ENCODE measurements at places on chromosomes 2 and 18.
A peak's percentile ranks its signal among the peaks of the same experiment; 100 is the strongest.

- no peak for DNase-seq
These were observed 4.1 kb downstream of the XIRP2 start for GRCh38 chr2:166892397-166892796.

- DNase-seq, result no peak
These were observed 287.6 kb downstream of the PHLPP1 start for GRCh38 chr18:63002803-63003445.

- DNase-seq, result no peak
These were observed 1.2 kb downstream of the TXNL1 start for GRCh38 chr18:56637176-56637575.

DNA sequence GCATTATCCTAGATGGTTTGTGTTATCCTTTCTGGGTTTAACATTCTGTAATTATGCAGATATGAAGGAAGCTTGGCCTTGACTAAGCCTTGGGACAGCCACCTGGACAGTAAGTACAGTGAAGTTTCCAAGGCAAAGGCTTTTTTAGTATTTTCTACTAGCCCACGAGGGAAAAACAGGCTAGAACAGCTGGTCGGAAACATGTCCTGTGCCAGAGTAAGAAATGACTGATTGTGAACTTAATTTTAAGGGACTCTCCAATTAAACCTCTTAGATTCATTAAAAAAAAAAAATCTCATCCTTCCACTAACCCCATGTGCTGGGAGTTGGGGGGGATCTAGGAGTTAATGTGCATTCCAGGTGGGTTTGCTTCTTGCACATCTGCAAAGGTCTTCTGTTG is 720.8 kb downstream of the SLC4A3 start:
- DNase-seq, result no peak

DNA sequence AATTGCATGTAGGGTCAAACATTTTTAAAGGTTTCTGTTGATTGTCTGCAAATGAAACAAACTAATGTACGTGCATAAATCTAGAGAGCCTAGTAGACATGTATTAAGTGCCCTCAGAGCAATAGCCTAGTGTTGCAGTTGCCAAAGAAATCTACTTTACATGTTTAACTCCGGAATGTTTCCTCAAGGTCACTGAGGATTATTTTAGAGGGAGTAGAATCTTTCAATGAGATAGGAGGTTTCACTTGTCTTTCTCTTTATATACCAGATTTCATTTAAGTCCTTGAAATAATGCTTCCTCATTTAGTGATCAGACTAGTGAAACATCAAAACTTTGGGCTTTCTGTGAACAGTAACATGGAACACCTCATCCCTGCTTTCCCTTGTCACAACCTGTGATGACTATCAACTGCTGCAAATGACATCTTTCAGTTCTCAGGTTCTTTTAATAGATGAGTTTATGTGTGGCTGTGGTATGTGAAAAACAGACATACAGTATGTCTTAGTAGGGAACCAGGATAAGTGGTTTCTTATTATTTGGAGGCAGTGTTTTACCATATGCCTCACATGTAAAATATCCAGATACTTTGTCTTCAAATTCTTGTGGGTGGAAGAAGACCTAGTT is 5.5 kb downstream of the UBE2E3 start:
- DNase-seq, result no peak

DNA sequence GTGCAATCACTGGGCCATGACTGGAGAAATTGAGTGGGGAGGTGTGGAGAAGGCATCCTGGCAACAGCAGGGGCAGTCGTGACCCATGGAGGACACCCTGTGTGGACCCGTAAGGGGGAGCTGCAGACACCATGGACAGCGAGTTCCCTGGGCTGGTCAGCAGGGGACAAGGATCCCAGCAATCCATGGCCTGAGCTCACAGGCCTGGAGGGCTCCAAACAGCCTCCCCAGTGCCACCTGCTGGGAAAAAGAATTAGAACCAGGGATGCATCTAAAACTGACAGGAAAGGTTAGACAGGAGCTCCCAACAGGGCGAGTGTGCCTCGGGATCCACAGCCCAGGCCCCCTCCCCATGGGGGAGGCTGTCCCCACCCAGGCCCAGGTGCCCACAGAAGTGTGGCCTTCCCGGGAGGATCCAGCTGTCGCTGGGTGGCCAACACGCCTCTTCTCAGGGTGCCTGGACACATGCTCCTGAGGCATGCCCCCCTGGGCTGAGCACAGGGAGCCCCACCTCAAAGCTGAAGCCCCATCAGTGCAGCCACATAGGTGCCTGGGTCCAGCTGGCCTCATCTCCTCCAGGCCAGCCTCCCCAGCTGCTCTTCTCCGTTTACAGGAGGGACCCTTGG is 20.5 kb upstream of the KIF1A start:
- peak; percentile 91 for DNase-seq

DNA sequence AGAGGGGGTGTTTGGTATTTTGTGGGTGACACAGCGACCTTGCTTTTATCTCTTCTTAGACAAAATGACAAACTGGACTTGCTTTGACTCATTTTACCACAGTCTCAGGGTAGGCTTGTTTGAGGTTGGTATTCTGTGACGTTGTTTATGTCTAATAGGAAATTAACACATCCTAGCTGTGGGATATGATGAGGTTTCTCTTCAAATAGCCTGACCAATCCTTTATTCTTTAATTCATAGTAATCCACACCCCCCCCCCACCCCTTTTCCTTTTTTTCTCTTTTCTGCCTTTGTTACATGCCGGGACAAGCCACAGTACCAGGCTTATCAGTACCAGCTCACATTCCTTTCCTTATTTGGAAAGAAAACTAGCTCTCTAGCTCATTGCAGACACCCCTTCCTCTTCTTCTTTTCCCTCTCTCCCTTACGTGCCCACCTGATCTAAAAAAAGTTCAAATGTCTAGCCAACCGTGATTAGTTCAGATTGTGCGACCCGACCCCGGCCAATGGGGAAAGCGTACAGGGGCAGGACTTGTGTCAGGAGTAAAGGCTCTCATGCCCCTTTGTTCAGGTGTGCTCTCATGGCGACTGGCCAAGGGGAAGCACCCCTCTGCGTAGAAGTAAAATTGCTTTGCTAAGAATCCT is 52.2 kb upstream of the PTPRM start:
- no peak for DNase-seq

DNA sequence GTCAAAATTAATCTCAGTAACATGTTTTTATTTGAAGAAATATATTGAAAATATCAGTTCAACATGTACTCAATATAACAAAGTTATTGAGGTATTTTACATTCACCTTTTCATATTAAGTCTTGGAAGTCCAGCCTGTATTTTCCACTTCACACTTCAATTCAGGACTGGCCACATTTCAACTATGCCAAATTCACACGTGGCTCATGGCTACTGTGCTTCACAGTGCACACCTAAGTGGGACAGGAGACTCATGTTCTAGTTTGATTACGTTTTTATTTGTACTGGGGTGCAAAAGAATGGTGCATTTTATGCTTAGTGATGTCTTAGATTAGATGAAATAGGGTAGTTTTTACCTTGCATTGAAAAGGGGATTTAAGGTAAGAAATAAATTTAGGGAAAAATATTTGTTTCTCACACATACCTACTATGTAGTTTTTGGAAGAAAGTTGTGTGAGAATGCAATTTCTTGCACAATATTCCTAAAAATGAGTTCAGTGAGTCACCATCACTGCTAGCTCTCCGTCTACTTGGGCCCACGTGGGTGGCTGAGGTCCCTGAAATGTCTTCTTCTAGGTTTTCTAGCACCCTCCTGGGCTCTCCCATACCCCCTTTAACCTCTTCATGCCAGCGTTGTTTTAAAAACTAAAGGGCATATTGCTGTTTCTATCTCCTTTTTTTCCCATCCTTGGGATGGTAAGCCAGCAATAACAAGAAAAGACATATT is 87.0 kb downstream of the ST6GAL2 start:
- DNase-seq, result no peak

- no peak for DNase-seq
These were observed 549.9 kb upstream of the FSIP2 start for GRCh38 chr2:185188656-185189055.

GRCh38 chr2:18548621-18549020 is 11.8 kb downstream of the RDH14 start:
- no peak for DNase-seq

DNA sequence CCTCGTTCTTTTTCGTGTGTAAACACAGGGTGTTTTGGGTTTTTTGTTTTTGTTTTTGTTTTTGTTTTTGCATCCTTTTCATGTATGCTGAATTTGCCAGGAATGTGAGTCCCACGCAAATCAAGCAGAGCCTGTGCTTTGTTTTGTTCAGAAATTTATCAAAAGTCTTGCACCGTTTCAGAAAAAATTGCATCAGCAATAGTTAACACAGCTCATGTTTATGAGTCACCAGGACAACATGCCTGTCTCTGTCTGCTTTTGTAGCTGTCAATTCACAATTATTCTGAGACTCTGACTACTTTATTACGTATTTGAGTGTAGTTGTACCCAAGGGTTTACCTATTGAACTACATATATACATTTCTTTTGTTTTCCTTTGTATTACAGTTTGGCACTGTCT is 38.3 kb downstream of the MRPL44 start:
- peak; percentile 43 for DNase-seq

DNA sequence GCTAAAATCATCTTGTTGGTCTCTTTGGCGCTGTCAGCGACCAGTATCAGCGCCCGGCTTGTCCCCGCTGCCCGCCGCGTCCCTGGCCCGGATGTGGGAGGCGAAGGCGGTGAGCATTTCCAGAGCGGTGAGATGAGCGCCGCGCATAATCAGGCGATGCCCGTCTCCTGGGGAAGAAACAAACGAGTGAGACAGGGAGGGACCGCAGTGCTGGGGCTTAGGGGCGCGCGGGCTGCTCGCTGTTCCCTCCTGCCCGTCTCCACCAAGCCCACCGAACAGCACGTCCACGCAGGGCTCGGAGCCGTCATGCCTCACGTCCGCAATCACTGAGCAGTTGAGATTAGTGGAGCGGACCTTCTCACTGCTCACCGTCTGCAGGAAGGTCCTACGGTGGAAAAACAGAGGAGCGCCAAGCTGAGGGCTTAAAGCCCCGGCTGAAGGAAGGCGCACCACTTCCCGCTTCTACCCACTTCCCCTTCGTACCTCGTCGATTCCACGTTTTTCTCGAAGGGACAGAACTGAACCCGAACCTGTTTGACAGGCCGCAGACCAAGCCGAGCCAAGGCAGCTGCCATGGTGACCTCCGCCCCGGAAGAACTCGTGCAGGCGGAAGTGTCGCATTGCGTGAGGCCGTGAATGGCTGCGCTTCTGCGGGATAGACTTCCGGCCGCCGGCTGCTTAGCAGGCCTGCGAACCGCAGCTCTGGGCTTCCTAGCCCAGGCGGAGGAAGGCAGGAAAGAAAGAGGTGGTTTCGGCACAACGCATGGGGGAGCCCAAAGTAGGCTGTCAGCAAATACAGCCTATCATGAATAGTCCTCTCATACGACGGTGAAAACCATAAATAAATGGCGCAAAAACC is at the start of gene MRPL53:
Gene MRPL53 (minus strand): TSS at position 595 of the 859 bp plus-strand sequence. CDS start 20 bp downstream, at position 575.
- peak; percentile 77 for DNase-seq

DNA sequence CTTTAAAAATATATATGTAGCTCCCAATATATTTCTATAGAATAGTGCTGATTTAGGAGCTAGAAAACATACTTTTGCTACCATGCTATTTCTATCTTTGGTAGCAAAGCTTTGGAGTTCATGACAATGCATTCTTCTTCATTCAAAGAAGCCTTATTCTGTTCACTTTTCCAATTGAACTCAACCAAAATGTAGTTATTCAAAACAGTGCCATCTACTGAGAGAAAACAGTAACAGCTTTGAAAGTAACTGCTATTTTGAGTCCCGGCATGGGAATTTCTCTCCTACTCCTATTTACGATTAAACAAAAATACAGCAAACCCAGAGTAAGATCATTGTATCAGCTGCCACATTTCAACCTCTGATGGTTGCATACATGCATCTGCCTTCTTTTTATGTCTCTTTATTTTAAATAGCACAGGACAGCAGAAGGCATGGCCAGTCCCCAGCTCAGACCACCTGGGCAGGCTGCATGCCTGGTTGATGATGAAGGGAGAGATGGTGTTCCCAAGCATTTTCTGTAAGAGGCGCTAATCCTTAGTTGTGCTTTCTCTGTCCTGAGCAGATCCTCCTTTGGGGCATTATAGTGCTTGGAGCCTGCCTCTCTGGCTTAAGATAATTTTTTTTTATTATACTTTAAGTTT is 69.7 kb upstream of the SULT1C3 start:
- DNase-seq, result no peak

DNA sequence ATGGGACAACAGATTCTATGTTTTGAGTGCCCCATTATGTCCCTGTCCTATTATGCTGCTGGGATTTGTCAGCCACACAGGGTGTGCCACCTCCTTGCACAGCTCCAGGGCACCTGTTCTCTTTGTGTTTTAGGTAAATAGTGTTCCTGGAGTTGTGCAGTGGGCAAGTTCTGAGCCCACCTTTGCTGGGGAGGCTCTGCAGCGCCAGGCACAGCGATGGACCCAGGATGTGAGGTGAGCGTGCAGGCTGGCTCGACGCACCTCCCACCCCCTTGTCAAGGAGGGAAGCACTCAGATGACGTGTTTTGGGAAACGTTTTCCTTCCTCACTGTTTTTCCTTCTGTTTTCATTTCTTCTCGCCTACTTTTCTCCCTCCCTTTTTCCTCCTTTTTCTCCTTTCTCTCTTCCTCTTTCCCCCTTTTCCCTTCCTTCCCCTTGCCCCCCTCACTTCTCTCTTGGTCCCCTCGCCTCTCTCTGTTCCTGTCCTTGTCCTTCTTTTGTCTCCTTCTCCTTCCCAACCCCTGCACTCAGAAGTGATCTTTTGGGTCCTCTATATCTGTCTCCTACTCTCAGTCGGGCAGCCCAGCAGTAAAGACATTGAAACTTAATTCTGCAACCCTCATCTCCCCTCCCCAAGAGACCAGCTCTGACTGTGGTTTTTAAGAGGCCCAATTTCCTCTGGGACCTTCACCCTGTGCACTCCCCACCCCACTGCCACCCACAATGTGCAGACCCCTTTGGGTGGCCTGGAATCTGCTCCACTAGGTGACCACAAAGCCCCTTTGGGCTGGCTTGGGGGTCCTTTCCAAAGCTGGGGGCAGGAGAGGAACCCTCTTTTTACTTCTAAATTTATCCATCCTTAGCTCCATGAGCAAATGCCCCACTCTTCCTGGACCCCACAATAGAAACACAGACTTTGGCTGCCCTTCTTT is 104.0 kb downstream of the MCFD2 start:
- DNase-seq, result no peak

- DNase-seq, result no peak
These were observed 116.6 kb downstream of the LAMA3 start for GRCh38 chr18:23805898-23806297.

GRCh38 chr2:176297067-176297466 is 27.8 kb downstream of the MTX2 start:
- DNase-seq, result no peak

- DNase-seq, result no peak
These were observed 33.3 kb downstream of the BMP10 start for GRCh38 chr2:68837861-68838341.

GRCh38 chr18:49510393-49511115 is 23.5 kb upstream of the C18orf32 start:
- peak; percentile 48 for DNase-seq

All from hepatic stellate cell (primary cell).